ENCODE measurements at places on chromosomes 7 and 10.

DNA sequence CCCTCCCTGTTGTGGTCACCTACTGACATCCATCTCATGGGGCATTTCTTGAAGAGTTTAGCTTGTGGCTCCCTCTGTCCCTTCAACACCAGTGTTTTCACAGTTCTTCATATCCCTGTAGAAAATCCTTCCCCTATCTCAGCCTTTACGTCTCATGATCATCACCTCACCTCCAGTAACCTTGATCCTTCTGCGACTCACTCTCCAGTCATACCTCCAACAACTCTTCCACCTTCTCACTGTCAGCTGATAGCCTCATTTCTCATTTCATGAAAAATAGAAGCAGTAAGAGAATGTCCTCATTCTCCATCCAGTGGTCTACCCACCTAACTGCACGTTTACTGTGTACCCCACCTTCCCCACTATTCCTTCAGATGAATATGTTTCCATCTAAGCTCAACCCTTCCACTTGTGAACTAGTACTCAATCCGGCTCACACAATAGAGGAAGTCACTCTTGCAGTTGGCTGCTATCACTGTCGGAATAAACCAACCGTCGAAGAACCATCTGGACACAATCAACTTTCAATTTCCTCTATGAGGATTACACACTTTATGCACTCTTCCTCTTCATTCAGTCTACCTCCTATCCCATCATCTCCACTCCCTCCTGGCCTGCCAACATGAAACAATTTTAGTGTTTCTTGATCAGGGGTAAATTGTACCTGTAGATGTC lies 256.0 kb downstream of the AHR start:
- no peak for DNase-seq

DNA sequence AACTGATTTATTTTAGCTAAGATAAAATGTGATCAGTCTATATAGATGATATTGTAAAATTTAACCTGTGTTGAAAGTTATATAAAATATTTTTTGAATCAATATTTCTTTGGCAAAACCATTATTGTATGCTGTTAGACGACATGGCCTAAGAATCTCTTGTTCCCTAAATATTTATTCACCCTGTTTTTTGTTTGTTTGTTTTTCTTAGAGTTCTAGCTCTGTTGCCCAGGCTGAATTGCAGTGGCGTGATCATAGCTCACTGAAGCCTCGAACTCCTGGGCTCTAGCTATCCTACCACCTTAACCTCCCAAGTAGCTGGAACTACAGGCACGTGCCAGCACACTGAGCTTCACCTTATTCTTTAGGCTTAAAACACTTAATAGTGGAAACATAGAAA lies 410.7 kb downstream of the ARL4A start:
- no peak for DNase-seq

DNA sequence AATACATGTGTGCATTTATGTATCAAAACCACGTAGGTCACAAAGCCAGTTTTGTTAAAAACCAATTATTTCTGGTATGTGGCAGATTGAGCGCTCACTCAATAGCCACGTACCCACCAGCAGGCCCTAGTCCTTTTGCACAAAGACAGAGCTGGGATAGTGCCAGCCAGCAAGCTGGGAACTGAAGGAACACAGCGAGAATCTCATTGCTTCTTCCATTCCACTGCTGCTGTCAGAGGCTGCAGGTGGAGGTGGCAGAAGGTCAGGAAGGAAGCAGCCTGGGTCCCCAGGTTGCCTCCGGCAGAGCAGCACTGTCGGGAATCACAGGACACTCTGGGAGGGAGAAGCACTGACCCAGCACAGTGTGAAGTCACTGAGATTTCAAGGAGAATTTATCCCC lies 385.5 kb upstream of the PFKP start:
- no peak for DNase-seq

DNA sequence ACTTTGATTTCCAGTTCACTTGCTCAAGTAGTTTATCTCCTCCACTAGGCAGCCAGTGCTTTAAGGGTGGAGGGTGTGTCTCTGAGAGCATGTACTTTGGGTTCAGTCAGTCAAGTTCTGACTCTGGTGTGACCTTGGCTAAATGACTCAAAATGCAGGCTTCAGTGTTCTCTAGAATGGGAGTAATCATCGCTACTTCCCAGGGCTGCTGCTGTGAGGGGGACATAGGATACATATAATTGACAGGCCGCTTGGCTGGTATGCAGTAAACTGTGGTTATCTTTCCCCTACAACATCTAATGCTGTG lies 3.5 kb downstream of the PTPRE start:
- DNase-seq, result no peak

- DNase-seq, result no peak
Observed at GRCh38 chr7:135728136-135728669, at the start of gene SLC13A4. Gene SLC13A4 (minus strand): TSS chr7:135728186. CDS start chr7:135727496, 690 bp downstream.

DNA sequence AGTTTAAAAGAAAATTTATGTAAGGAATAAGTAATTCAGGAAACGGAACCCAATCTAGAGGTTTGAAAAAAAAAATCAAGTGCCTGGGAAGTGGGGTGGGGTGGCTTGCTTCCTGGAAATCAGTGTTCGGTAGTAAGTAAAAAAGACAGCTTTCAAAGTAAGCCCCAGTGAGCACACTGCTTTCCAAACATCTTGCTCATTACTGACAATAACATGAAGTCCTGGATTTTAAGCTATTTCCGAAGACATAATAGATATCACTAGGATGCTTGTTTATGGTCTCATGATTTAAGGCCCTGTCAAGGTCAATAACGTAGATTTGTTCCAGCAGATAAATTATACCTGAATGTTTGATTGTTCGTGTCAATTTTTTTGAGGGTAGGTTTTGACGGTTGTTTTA lies 1.3 kb downstream of the STAMBPL1 start:
- DNase-seq, result no peak

GRCh38 chr10:102436312-102436711 lies 3.9 kb upstream of the CUEDC2 start:
- no peak for DNase-seq

DNA sequence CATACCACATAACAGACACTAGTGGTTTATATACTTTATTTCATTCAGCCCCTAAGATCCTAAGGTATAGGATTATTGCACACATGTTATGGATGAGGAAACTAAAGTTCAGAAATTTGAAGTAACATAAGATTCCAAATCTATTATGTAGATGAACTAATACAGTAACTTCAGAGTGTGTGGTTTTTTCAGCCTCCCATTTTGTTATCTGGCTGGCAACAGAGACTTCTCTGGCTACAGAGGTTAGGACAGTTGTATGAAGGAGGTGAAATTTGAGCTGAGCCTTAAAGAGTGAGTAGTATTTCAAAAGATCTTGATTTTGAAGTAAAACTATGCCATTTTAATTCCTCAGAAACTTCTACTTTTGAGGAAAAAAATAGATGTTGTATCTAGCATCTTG lies 125.4 kb downstream of the MAPK8 start:
- no peak for DNase-seq

- no peak for DNase-seq
Observed at GRCh38 chr10:86229811-86230556, 136.6 kb downstream of the GRID1 start.

DNA sequence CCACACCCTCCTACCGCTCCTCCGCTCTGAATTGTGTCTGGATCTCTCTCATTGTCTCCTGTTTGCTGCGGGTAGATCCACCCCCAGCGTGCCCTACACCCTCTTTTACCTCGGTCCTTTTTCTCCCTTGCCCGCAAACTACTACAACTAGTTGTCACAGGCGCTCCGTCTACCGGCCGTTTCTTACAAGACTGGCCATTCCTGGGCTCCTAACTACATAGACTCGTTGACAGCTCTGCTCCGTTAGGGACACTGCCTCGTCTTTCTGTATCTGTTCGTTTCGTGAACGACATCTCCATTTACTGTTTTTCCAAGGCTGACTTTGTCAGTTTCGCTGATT lies 786 bp downstream of the TAF3 start:
- no peak for DNase-seq

DNA sequence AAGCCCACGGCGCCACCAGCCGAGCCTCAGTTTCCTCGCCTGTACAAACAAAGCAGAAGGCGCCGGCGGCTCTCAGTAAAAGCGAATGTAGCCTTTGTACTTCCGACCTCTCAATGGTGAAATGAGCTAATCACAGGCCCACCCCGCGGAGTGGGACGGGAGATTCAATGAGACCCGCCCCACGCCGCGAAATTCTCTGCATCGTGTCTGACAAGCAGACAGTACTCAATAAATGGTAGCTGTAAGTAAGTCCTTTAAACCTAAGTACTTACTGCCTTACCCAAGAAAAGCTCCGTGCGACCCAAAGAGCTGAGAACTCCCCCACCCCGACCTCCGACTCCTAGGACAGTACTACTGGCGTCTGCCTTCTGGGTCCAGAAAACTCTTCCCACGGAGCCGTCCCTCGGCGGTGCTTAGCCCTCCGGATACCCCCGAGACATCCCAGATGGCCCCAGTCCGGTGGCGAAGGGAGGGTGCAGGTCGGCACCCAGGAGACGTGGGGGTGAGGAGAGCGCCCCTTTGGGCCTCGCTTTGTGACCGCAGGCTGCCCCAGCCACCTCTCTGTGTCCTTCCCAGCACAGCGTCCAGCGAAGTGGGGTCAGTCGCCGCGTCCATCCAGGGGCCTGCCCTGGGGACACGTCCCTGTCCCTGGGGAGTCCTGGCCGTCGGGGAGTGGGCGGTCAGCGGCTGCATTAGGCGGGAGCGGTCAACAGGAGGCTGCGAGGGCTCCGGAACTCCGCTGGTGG lies 972 bp upstream of the CXCL12 start:
- DNase-seq, result no peak

DNA sequence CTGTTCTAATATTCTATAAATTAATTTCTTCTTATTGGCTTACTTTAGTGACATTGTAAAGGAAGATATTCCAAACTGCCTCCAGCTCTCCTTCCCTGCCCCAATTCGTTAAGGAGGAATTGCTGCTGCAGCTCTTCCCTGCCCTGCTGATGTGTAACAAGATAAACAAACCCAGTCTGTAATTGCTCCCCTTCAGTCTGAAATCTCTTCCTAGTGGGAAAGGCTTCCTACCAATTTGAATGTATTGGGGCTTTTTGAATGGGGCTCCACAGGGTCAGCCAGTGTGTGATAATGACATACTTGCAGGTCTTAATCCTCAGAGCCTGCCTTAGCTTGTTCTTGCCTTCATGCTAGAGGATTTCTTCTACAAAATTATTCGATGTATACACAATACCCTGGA lies 849.9 kb upstream of the GHITM start:
- DNase-seq, result no peak

DNA sequence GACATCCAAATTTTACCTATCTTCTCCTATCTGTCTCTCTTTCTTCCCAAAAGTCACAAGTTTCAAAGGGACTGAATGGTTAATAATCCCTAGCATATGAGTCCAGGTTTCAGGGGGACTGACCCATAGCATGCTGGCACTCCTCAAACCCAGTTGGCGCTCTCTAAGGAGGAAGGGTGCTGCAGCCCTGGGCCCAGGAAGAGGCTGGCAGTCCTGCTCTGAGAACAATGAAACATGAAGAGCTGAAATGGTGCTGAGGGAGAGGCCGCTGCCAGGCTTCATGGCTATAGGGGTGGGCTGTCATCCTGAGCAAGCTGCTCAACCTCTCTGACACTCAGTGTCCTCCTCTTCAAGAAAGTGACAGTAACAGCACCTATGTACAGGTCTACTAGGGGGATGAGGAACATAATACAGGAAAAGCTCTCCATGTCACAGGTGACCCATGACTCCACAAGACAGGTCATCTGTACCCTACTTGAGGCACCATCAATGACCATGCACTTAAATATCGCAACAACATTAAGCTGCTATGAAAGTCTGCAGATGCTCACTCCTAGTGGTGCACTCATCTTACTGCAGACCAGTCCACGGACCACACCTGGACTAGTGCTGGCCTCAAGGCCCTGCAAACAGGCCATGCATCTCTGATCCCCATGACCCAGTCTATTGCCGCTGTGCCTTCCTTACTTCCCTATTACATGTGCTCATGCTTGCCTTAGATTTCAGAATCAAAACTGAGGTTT lies 17.0 kb downstream of the COBL start:
- no peak for DNase-seq

GRCh38 chr7:5546626-5547025 lies 123.0 kb upstream of the TNRC18 start:
- DNase-seq, result no peak

GRCh38 chr7:141944811-141945210 lies 2.0 kb downstream of the CLEC5A start:
- DNase-seq, result no peak

GRCh38 chr10:24616536-24616935 lies 107.2 kb downstream of the ARHGAP21 start:
- DNase-seq, result no peak

DNA sequence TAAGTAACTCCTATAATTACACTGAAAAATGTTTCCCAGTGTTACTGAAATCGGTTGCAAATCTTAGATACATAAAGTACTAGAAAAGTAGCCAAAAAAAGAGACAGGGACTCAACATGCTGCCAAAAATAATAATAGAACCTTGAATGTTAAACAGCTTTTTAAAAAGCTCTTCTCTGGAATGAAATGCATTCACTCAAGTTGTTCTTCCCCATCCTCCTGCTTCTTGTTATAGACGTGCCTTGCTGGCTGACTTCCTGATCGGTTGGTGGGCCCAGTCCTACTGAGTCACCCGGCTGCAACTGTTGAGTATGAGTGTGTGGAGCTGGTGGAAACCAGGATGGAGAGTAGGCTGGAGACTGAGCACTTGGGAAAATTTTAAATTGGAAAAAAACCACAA lies 30.6 kb upstream of the RAPGEF5 start:
- no peak for DNase-seq
